GM18507 (cell line): ENCODE measurements at places on chromosomes 4 and X.

- no peak for DNase-seq
Observed at GRCh38 chrX:3232262-3232923, 114.1 kb downstream of the MXRA5 start.

DNA sequence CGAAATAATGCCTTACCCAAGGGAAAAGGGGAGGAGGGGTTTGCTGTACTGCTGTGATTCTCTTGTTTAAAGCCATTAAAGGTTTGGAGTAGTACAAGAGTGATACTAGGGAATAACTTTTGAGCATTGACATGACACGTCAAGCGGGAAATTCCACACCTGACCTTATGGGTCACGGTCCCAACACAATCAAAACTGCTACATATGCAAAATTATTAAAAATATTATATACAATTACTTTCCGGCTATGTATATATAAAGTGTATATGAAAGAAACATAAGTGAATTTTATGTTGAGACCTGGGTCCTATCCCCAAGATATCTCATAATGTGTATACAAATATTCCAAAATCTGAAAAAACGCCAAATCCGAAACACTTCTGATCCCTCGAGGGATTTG is 21.0 kb downstream of the FNIP2 start:
- DNase-seq: no peak

- no peak for DNase-seq
Observed at GRCh38 chrX:150813922-150814321, 84.5 kb downstream of the CD99L2 start.

DNA sequence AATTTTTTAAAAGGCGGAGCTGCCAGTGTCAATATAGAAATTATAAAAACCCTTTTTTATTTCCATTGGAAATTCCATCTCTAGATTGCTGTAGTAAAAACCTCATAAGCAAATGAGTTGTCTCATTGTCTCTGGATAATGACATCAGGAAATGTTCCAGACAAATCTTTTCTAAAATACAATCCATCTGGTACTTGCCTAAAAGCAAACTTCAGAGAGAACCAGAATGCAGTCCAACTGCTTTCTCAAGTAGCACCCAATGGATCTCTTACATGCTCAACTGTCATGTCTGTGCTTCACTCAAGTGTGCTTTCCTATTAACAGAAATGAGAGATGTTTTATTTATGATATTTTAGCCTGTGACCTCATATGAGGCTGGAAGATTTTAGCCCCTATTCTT is 399.6 kb upstream of the NDST3 start:
- no peak for DNase-seq

- DNase-seq: no peak
Observed at GRCh38 chr4:4502694-4503311, 39.0 kb downstream of the STX18 start.

DNA sequence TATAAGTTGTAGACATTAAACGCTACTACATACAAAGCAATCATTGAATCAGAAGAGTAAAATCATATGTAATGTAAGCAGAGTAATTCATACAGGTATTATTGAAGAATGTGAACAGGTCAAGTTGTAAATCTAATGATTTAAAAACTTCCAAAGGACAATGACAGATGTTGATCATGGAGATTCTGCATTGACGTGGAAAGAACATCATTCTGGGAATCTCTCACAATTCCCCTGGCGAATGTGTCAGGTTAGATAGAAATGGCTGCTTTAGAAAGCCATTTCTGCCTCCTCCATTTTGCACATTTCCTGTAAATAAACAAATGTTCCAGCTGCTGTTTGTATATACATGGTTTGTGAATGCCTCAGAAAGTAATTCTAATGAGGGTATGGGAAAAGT is 719.4 kb downstream of the ADGRL3 start:
- DNase-seq: no peak

DNA sequence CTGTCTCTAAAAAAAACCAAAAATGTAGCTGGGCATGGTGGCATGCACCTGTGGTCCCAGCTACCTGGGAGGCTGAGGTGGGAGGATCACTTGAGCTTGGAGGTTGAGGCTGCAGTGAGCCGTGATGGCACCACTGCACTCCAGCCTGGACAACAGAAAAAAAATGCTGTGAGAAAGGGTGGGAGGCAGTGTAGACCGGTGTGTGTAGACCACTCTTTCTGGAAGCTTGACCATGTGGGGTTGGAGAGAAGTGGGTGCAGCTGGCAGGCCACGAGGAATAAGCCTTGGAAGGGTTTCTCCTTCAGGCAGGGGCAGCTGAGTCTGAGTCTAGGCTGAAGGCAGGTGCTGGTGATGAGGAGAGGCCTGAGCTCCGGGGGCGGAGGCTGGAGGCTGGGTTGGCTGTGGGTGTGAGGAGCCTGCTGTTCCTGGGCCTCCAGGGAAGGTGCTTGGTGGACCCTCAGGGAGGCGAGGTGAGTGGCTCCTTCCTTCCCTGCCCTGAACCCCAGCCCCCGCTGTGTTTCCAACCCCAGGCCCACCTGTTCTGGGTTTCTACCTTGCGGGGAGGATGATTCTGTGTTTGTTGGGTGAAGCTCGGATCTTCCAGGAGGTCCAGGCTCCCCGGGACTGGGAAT is 9.3 kb upstream of the TBC1D14 start:
- DNase-seq: no peak

- DNase-seq: no peak
Observed at GRCh38 chr4:125704726-125705125, 390.0 kb downstream of the FAT4 start.

DNA sequence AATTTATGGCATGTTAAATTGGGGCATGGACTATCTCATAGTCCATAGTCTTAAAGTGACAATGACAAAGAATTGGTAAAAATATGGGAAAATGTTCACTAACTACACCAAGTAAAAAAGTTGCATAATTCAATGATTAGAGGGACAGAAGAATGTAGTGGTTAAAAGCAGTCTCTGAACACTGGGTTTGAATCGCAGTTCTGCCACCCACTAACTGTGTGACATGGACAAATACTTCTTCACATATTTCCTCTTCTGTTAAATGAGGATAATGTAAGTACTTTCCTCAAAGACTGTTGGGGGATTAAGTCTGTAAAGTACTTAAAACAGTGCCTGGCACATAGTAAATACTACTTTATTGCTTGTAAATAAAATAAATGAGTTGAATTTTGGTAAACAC is 15.3 kb downstream of the COQ2 start:
- DNase-seq: no peak

GRCh38 chr4:41799126-41799525 is 50.6 kb upstream of the PHOX2B start:
- no peak for DNase-seq

DNA sequence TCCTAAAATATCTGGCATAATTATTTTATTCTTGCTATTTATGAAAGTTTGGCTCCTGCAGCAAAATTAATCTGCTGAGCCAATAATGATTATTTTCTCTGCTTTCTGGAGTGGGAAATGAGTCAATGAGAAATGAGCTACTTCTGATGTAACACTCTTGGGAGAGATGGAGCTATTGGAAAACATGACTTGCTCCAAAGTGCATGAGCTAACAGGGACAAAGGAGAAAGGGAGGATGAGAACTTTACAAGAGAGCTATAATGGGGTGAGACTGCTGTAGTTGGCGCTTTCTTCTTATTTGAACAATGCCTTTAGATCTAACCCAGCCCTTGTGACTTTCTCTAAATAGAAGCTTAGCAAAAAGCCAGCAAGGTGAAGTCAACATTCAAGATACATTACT is 615.1 kb downstream of the ANKRD50 start:
- DNase-seq: no peak

DNA sequence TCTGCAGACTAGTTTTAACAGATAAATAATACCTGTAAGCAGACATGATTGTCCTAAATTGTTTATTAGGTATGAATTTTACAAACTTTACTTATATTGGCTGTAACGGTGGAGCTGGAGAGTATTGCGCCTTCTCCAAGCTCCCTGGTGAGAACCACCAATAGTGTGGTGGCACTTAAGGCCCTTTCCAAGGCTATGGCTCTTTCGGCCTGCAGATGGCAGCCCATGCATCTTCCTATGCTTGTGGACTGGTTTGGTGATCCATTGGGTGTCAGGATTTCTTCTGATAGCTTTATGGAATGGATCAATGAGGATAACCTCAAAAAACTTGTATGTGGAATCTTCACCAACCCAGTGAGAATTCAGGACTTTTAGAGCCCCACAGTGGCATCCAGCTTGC is 7.8 kb downstream of the LARP1B start:
- no peak for DNase-seq
